ENCODE measurements at places on chromosomes 12 and 14.

DNA sequence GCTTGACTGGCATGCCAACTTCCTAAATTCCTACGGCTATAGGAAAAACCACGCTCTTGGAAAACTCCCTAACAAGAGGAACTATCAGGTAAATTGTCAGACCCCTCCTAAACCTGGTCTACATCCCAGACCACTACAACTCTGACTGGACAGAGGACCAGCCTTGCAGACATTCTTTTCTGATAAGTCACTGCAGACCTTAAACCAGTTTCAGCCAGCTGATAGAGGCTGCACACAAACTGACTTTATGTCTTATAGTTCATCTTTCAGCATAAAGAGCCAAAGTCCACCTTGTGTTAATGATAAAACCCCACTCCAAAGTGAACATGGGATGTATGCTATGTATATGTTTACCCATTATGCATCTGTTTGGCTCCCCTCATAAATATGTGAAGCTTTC, 166.6 kb downstream of the KTN1 start:
- no peak for DNase-seq

GRCh38 chr14:55102141-55102621, 26.9 kb upstream of the LGALS3 start:
- DNase-seq: peak; percentile 58

DNA sequence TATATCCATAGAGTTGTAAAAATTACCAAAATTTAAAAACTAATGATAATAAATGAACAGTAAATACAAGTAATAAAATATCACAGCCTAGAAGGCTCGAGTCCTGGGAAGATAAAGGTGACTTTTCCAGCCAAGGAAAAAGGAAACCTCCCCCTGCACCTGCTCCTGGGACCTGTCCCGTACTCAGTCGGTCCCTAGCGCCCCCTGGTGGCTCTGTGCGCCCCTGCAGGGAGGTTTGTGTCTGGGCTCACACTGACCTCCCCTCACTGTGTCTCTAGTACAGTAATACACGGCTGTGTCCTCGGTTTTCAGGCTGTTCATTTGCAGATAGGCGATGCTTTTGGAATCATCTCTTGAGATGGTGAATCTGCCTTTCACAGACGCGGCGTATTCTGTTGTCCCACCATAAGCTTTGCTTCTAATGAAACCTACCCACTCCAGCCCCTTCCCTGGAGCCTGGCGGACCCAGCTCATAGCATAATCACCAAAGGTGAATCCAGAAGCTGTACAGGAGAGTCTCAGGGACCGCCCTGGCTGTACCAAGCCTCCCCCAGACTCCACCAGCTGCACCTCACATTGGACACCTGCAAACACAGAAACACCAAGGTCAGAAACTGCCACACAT, 1030.4 kb downstream of the TMEM121 start:
- peak; percentile 71 for DNase-seq

- no peak for DNase-seq
Observed at GRCh38 chr12:19916974-19917373, 451.4 kb upstream of the PDE3A start.

GRCh38 chr12:103401421-103401820, 94.3 kb downstream of the C12orf42 start:
- no peak for DNase-seq

GRCh38 chr12:109173443-109174240, 57.3 kb downstream of the ACACB start:
- no peak for DNase-seq

DNA sequence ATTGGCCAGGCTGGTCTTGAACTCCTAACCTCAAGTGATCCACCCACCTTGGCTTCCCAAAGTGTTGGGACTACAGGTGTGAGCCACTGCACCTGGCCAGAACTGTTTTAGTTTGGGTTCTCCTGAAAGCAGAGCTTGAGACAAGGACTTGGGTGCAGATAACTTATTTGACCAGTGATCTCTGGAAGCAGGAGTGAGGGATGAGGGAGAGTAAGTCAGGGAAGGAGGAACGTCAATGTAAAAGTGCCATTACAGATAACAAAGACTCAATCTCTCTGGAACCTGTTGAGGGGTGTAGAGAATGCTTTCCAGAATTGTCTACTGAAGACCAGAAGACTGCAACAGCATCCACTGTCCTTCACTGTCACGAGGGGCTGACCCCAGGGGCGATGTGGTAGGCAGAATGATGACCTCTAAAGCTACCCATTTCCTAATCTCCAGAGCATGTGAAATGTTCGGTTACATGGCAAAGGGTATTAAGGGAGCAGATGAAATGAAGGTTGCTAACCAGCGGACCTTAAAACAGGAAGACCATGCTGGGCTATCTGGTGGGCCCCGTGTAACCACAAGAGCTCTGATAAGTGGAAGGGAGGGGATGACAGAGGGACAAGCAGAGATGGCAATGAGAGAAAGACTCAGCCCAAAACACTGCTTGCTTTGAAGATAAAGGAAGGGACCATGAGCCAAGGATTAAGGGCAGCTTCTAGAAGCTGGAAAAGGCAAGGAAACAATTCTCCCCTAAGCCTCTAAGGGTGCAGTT, 207.8 kb downstream of the RBM19 start:
- DNase-seq: no peak

- DNase-seq: peak; percentile 10
Observed at GRCh38 chr14:96039633-96040311, 610 bp downstream of the C14orf132 start.

DNA sequence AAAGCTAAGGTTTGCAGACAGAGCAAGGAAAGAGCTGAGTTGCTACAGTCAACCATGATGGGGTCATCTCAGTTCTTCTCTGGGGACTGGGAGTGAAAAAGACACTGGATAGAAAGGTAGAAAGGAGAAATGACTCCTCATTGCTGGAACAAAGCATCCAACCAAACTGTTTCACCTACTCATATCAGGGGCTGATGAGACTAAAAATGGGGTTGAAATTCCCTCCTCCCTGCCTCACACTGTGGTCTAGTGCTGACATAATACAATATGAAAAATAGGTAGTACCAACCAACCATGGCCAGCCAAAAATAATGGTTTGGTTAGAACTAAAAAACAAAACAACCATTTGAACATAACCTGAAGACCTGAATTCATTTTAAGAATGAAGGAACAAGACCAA, 220.7 kb downstream of the DPF3 start:
- DNase-seq: no peak

All from stimulated activated naive CD8-positive, alpha-beta T cell treated with anti-CD3 and anti-CD28 coated beads, Interleukin-15, amount 100 ng/mL, for 72 hours (primary cell).